Ammon's horn (tissue), 1 donor: ENCODE measurements at places on chromosomes 11 and 22.

GRCh38 chr11:64718084-64718779 lies 4.8 kb downstream of the NRXN2 start:
- DNase-seq, result no peak

DNA sequence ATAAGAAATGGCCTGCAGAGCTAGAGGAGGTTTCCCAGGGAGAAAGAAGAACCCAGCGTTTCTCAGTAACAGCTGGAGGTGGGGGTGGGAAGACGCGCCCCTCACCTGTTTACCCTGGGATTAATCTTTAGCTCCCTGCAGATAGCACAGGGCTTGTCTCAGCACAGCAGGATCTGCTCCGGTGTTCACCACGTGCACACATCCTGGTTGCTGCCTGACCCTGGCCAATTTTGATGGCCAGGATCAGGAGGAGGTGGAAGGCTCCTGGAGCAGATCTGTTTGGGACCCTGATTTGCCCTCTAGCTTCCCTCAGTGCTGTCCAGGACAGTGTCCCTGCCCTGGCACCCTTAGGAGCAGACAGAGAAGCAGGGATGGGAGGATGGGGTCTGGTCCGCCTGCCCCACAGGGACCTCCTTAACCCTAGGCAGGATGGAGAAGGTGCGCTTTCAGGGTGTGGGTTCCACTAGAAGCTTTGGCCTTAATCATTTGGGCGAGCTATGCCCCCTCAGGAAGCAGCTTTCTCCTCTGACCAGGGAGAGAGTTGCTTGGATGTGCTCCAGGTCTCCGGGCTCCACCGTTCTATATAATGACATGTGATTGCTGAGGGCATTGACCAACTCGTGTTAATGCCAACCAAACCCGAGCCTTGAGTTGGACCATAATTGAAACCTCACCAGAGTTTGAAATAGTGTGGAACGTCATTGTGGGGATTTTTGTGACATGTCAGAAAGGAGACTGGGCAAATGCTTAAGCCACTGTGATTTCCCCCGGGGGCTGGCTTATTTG lies 19.3 kb downstream of the UPB1 start:
- no peak for DNase-seq

DNA sequence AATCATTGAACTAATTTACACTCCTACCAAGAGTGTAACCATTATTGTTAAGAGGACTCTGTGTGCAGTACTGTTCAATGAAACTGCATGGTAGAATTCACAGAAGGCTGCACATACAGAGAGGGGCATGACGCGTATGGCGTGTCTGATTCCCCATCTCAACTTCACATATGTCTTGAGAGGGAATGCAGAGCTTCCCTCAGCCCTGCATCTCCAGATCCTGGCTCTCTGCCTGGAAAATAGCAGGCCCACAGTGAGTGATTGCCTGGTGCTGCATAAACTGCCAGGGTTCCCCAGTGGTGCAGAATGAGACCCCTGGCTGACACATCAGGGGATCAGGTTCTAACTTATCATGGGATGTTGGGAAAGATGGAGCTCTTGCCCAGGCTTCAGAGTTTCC lies 260.2 kb upstream of the ISX start:
- no peak for DNase-seq

DNA sequence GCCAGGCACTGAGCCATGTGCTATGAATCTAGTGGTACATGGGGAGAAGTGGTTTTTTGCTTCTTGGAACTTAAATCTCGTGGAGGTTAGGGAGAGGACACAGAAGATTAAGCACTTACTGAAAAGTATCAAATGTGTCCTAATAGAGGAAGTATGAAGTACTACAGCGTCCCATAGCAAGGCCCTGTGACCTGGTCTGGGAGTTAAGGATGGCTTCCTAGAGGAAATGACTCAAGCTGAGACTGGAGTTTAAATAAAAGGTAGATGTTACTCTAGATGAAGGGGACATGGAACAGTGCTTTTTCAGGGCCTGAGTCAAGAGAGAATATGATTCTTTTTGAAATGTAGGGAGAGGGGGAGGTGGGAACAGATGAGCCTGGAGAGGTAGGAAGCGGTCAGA lies 202.9 kb downstream of the GRIK4 start:
- no peak for DNase-seq

GRCh38 chr11:532527-532985 lies 2.8 kb downstream of the HRAS start:
- DNase-seq, result no peak

GRCh38 chr22:19114984-19115552 lies 7.1 kb downstream of the DGCR2 start:
- DNase-seq, result no peak

DNA sequence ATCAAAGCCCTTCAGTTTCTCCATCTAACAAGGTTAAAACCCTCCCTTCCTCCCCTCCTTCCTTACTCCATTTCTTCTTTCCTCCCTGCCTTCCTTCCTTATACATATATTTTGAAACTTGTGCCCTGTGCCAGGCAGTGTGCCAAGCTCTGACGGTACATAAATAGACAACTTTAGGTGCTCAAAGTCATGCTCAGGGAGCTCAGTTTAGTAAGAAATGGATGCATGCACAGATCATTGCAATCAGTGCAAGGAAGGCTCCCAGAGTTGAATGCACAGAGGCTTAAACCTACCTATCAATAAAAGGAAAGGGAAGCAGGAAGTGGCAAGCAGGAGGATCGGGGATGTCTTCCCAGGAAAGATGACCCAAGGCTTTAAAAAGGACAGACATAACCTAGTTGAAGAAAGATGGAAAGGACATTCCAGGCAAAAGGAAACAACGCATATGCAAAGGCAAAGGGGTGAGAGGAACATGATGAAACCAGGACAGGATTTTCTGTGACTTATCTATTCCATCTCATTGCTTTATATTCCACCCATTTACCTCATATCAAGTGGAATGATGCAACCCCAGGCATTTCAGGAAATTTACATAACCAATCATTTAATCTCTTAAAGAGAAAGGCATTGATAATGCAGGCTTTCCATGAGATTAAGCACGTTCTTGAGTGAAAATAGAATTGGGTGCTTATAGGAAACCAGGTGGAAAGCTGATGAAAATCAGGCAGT lies 13.2 kb downstream of the FZD4 start:
- no peak for DNase-seq

GRCh38 chr11:130295657-130296056 lies 19.1 kb downstream of the ZBTB44 start:
- no peak for DNase-seq

DNA sequence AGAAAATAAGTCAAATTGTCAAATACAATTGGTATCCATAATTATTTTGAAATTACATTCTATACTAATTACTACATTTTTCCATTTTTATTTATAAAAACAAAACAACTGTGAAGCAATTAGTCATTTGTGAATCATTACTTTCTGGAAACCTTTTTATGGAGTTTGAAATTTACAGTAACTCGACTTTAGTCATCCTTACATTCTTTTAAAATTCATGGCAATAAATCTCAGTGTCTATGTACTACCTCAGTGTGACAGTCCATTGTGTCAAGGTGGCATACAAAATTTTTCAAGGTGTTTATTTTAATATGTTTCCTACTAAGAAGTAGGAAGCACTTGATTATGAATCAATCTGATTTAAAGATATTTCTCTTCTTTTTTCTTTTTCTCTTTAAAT lies 1949.4 kb upstream of the RAG2 start:
- DNase-seq, result no peak

DNA sequence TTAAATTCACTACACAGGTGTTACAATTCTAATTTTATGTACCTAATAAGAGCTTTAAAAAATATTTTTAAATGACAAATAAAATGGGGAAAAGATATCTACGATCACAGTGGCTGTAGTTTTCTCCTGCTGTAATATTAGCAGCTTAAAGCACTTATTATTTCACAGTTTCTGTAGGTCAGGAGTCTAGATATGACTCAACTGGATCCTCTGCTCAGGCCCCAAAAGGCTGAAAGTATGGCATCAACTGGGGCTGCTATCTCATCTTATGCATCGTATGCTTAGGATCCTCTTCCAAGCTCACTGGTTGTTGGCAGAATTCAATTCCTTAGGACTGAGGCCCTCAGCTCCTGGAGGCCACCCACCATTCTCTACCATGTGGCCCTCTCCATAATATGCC lies 12.8 kb downstream of the FBXO3 start:
- DNase-seq, result no peak

GRCh38 chr11:68340784-68341556 lies 28.6 kb downstream of the LRP5 start:
- DNase-seq, result no peak

- DNase-seq, result peak; percentile 25
Observed at GRCh38 chr11:15113381-15113780, 1.3 kb upstream of the INSC start.

- no peak for DNase-seq
Observed at GRCh38 chr11:83448686-83449085, 162.5 kb upstream of the CCDC90B start.

GRCh38 chr11:14809466-14809865 lies 82.6 kb downstream of the CYP2R1 start:
- no peak for DNase-seq

- no peak for DNase-seq
Observed at GRCh38 chr11:128628325-128628673, 40.9 kb upstream of the ETS1 start.

DNA sequence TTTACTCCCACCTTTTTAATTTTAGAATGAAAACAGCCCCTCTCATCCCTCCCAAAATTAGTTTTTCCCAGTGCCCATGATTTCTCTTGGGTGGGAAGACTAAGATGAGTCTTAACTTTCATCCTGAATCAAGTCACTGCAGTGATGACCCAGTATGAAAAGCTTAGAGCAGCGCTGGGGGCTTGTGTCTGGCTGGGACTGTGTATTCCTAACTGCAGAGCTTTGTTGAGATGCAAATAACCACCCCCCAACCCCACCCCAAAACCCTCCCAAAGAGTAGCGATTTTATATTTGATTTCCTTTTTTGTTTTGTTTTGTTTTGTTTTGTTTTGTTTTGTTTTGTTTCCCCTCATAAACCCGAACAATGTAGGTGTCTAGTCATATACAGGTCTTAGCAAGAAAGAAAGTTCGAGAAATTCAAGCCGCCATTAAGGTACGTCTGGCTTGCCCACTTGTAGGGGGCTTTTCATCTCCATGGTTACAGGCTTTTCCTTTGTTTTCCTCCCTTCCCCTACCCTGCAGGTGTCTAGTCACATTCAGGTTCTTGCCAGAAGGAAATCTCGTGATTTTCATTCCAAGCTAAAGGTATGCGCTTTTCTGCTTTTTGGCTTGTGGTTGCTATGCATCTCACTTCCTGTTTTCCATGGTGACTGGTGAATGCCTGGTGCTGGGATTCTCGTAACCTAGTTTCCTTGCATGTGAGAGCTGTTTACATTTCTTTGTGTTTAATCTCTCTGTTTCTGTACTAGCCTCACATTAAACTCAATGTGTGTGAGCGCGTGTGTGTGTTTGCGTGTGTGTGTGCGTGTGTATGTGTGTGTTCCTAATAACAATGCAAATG lies 144.6 kb upstream of the RASSF10 start:
- DNase-seq, result peak; percentile 51

DNA sequence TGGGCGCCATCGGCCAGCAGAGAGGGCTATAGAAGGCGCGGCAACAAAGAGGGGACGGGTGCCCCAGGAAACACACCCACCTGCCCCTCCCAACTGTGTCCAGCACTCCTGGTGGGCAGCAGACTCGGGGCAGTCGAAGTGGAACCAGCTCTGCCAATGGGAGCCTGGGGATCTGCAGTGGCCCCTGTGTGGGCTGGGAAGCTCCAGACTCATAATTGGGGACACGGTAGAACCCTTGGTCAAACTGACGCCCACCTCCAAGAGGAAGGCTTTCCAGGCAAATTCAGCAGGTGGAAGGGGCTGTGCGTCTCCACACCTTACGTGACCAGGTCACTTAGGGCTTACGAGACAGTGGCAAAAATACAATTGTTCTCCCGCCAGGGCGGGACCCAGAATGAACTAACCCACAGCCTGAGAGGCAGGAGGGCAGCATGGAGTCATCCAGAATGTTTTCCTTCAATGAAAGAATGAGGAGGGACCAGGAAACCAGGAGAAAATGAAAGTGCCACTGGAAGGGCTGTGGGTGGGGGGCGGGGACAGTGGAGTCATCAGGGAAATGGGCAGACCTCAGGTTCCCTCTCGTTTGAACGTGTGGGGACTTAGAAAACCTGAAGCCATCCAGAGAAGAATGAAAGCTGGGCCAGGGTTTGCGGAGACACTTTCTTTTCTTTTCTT lies 53.2 kb upstream of the SHANK2 start:
- no peak for DNase-seq

- DNase-seq, result no peak
Observed at GRCh38 chr11:45288339-45288738, 2.2 kb upstream of the SYT13 start.

GRCh38 chr11:71913756-71914526 lies 14.5 kb downstream of the XNDC1N start:
- DNase-seq, result no peak

DNA sequence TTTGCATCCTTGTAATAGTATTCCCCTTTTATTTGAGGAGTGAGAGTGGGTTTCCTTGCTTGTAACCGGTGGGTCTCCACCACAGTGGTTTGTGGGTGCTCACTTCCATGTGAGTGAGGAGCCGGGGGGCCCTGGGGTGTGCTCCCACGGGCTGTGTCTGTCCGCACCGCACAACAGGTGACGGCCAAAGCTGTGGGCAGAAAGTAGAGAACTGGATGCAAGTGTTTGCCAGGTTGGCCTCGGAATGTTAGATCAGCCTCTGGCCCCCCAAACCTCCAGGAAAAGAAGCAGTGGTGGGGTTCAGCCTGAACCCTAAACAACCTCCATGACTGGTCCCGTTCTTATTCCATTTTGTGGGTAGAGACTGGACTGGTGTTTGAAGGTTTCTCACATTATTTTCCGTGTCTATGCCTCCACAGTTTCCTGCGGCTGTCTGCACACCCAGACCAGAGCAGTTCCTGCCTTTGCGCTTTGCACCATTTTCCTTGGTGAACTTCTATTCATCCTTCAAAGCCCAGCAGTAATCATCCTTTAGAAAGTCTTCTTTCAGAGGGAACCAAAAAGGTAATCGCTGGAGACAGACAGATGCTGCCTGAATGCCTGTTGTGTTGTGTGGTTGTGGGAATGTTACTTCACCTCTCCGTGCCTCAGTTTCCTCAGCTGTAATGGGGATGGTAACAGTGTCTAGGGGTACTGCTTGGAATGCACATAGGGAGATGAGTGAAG lies 77.2 kb downstream of the MYEOV start:
- no peak for DNase-seq

DNA sequence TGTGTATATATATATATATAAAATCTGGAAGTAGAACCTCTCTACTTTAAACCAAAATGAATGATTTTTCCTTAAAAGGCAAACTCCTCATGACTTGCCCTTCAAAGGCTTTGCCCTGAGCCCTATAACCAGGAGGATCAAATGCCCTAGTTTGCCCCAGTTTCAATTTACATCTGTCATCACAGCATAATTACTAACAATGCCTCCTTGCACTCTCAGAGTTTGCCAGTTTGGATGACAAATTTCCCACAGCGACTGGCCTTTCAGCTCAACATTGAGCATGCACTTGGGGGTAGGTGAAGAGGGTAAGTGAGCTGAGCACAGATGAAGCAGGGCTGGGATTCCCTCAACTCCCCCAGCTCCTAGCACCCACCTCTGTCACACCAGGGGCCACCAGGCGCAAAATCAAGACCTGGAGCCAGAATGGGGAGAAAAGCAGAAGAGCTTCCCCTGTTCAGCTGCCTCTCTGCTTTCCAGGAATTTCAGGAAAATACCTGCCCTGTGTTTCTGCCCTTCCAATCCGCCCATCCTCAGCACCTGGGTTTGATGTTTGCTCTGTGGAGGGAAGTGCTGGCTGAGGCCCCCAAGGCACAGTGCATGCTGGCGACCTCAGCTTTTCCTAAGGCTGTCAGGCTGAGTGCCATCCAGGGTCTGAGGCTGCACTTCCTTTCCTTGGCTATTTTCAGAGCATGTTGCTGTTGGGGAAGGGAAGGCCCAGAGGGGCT lies 67.5 kb downstream of the ADAMTS15 start:
- no peak for DNase-seq
